ENCODE measurements at places on chromosomes 6 and 20. TPM values are rescaled to one million over a fixed set of nuclear protein-coding genes. Genes with fewer than 3 reads are reported as not detected.

- H3K27me3 ChIP-seq: no peaks in the 10 kb centered on the region
- H3K27ac ChIP-seq: no peak overlapping the region
- no peak overlapping the region for H3K4me3 ChIP-seq
- H3K4me1 ChIP-seq: peaks cover 64% of the 10 kb centered on the region
These were observed 104.0 kb upstream of the CARMIL1 start for GRCh38 chr6:25175196-25175595.

- no peaks in the 10 kb centered on the region for H3K36me3 ChIP-seq
- no peak overlapping the region for H3K27ac ChIP-seq
- H3K4me1 ChIP-seq: peaks cover 2% of the 10 kb centered on the region
- no peak overlapping the region for H3K4me3 ChIP-seq
- H3K27me3 ChIP-seq: peaks cover 2% of the 10 kb centered on the region
These were observed 15.2 kb downstream of the NINL start for GRCh38 chr20:25570148-25570530.

The B3GAT2 gene
- not detected for total RNA-seq

DNA sequence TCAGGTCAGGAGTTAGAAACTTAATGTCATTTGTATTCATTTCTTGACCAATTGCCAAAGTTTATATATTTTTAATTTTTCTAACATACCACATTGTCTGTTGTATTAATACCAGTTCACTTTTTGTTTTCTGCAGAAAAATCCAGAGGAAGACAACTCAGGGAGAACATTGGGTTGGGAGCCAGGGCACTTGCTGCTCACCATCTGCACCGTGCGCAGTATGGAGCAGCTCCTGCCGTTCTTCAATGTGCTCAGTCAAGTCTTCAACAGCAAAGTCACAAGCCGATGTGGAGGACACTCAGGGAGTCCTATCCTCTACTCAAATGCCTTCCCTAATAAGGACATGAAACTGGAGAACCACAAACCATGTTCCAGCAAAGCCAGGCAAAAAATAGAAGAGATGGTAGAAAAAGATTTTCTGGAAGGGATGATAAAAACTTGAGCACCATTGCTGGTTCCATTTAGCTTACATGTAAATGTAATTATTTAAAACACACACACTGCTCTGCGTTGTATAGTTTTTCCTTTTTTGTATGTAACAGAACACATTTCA lies 25.3 kb downstream of the PGM3 start:
- H3K4me3 ChIP-seq: no peak overlapping the region
- no peak overlapping the region for H3K27ac ChIP-seq
- peaks cover 54% of the 10 kb centered on the region for H3K36me3 ChIP-seq
- DNase-seq: no peak

DNA sequence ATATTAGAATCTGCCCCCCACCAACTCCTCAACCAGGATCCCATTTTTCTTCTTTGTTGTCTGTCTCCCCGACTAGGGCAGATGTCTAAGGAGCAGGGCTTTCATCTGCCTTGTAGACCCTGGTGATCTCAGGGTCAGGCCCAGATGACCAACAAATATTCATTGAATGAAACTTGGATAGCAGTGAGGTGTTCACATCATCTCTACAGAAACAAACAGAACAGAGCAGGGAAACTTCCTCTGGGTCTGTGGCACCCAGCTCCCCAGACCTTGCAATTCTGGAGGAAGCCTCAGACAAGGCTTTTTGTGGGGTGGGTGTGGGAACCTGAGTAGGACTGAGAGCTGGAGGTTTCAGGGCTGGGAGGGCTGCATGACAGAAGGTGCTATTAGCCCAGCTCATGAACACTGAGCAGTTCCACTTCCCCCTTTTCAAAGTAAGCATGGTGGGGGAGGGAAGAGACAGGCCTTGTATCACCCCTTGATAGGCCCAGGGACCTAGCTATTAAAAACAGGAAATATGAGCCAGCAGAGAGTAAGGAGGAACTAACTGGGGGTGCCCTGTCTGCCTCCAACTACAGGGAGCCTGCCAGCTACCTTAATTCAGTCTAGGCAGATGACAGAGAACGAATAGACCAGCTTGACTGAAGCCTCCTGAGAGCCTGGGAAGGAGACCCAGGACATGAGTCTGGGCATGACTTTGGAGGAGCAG lies 37.3 kb upstream of the TOP1 start:
- H3K27ac ChIP-seq: peak overlapping the region; percentile 87
- H3K4me3 ChIP-seq: no peak overlapping the region
- H3K4me1 ChIP-seq: peaks cover 47% of the 10 kb centered on the region

GRCh38 chr6:165574220-165575157 lies 88.6 kb downstream of the PDE10A start:
- H3K4me3 ChIP-seq: no peak overlapping the region
- no peak overlapping the region for H3K27ac ChIP-seq
- no peaks in the 10 kb centered on the region for H3K27me3 ChIP-seq
- H3K4me1 ChIP-seq: no peaks in the 10 kb centered on the region

- no peaks in the 10 kb centered on the region for H3K36me3 ChIP-seq
- DNase-seq: no peak
- no peaks in the 10 kb centered on the region for H3K4me1 ChIP-seq
These were observed 105.2 kb downstream of the SMOC2 start for GRCh38 chr6:168546151-168546550.

The ACTR5 gene
- total RNA-seq: 10.6 TPM

DNA sequence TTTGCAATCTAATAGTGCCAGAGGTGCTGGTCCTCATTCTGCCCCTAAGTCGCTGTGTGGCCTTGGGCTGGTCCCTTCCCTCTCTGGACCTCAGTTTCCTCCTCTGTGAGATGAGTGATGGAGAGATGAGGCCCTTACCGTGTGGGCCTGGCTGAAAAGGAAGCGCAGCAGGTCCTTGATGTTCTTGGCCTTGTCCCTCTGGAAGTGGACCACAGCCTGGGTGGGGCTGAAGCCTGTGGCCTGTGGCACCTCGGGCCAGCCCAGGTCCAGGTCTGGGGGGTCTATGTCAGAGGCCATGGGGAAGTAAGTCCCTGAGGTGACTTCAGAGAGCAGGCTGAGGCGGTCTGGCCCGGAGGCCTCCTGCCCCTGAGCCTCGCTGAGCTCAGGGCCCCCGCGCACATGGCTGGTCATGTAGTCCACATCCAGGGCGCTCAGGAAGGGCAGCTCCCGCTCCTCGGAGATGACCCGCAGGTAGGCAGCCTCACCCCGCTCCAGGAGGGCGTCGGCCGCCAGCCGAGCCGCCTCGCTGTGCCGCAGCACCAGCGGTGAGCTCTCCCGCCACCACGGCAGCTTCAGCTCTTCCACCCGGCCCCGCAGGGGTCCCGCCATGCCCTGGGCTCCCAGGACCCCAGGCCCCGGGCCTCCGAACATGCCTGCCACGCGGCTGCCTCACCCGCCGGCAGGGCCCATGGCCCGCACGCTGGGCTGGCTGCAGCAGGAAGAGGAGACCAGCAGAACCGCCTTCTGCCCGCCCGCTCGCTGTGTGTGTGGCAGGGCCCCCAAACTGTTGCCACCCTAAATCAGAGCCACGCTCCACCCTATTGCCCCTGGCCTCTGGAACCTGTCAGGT lies at the start of gene FAM83C:
TSS of gene FAM83C (minus strand) at position 772 of the 850 bp plus-strand sequence. CDS start at position 651, 121 bp downstream.
- no peak for DNase-seq
- peaks cover 10% of the 10 kb centered on the region for H3K27me3 ChIP-seq
- H3K27ac ChIP-seq: no peak within 1 kb of the TSS
- peaks cover 2% of the 10 kb centered on the region for H3K4me1 ChIP-seq
- no peak within 1 kb of the TSS for H3K4me3 ChIP-seq

The COL11A2 gene
- 0.79 TPM for total RNA-seq

The PTK6 gene
- 0.21 TPM for total RNA-seq

- DNase-seq: no peak
- peaks cover 10% of the 10 kb centered on the region for H3K4me1 ChIP-seq
- H3K4me3 ChIP-seq: no peak overlapping the region
- H3K36me3 ChIP-seq: peaks cover 5% of the 10 kb centered on the region
- peaks cover 58% of the 10 kb centered on the region for H3K27me3 ChIP-seq
- H3K27ac ChIP-seq: no peak overlapping the region
These were observed 7.9 kb upstream of the BHLHE23 start for GRCh38 chr20:63014710-63015109.

GRCh38 chr6:123810948-123811347 lies 7.3 kb downstream of the NKAIN2 start:
- no peaks in the 10 kb centered on the region for H3K36me3 ChIP-seq
- no peak for DNase-seq
- no peaks in the 10 kb centered on the region for H3K4me1 ChIP-seq
- no peak overlapping the region for H3K4me3 ChIP-seq

The CASS4 gene
- 10.9 TPM for total RNA-seq

DNA sequence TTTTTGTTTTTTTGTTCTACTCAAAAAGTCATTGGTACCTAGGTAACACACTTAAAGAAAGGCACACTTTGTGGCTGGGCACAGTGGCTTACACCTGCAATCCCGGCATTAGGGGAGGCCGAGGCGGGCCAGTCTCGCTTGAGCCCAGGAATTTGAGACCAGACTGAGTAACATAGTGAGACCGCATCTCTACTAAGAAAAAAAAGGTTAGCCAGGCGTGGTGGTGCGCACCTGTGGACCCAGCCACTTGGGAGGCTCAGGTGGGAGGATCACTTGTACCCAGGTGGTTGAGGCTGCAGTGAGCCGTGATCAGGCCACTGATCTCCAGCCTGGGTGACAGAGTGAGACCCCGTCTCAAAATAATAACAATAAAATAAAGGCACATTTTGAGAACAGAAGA lies 67.4 kb upstream of the BHLHE23 start:
- peaks cover 29% of the 10 kb centered on the region for H3K27me3 ChIP-seq
- no peak for DNase-seq
- H3K27ac ChIP-seq: no peak overlapping the region
- no peak overlapping the region for H3K4me3 ChIP-seq
- no peaks in the 10 kb centered on the region for H3K36me3 ChIP-seq
- no peaks in the 10 kb centered on the region for H3K4me1 ChIP-seq

The FITM2 gene
- 2.4 TPM for total RNA-seq

All from activated CD8-positive, alpha-beta memory T cell treated with anti-CD3 and anti-CD28 coated beads, Interleukin-2, amount 10 ng/mL, durations not matched to agents 7 days and 5 days (primary cell).